ENCODE measurements at places on chromosomes 16 and 17. TPM values are rescaled to one million over a fixed set of nuclear protein-coding genes. Genes with fewer than 3 reads are reported as not detected.

GRCh38 chr17:78266231-78266631 lies 34.8 kb downstream of the TMEM235 start:
- no peak for DNase-seq

DNA sequence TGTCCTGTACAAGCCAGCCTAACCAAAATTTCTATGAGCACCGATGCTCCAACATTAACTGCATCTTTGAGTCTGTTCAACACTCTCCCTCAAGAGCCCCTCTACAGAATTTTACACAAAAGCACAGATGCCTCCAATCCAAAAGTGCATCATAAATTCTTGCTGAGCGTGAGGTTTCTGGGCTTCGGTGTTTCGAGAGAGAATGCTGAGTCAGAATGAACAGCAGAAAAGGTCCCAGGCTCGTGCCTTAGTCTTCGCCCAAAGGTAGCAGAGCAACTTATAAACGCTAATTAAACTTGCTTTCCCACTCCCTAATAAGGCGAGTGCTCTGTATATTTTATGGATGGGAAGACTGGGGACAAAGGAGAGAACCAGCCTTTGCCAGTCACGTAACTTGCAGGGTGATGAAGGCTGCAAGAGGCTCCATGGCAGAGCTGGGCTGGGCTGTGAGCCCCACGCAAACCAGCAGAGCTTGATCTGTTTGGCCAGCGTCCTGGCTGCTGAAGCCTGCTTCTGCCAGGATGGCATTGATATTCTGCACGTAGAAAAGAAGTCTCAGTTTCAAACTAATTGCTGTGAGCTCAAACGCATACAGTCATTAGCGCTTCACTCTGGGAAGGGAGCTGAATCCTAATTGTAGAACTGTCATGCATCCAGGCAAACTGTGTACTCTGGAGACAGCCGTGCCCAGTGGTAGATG lies 138.5 kb downstream of the DNAH9 start:
- DNase-seq: no peak

DNA sequence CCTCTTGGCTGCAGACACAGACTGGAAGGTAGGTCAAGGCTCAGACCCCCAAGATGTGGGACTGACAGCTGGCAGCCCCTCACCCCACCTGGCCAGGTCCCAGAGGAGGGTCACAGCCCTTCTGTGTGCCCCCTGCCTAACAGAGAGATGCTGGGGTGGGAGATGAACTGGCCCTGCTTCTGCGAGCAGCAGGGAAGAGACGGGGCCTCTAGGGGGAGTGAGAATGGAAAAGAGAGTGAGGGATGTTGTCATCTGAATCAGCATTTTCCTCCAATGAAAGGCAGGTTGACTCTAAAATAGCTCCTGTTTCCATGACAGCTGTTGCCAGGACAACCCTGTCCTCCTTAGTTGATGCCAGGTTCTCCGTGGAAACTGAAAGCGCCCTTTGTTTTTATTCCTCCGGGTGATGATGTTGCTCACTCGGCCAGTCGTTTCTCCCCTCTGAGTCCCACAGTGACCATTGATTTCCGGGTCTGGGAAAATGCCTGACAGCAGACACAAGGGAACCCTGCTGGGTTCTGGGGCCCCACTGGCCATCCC lies 4.9 kb upstream of the NDRG4 start:
- DNase-seq: peak; percentile 83

DNA sequence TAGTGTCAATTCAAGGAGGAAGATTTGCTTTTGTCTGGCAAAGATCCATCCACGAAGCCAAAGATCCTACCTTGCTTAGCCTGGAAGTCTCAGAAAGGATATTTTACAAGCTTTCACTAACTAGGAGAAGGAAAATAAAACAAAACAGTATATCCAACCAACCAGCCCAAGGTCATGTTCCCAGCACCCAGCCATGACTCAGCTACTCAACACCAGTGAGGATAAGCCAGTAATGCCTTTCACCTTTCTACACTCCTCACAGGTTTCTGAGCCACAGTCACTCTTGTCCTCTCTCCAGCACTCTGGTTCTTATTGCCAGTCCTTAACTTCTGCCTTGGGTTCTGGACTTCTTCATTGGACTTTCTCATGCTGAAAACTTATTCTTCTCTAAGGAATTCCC lies 116.2 kb downstream of the CDH11 start:
- no peak for DNase-seq

EMP2 gene
- not detected for total RNA-seq

Measured in activated CD8-positive, alpha-beta memory T cell treated with anti-CD3 and anti-CD28 coated beads, Interleukin-2, amount 10 ng/mL, durations not matched to agents 7 days and 5 days (primary cell).